ENCODE measurements at places on chromosomes 2 and 18.

DNA sequence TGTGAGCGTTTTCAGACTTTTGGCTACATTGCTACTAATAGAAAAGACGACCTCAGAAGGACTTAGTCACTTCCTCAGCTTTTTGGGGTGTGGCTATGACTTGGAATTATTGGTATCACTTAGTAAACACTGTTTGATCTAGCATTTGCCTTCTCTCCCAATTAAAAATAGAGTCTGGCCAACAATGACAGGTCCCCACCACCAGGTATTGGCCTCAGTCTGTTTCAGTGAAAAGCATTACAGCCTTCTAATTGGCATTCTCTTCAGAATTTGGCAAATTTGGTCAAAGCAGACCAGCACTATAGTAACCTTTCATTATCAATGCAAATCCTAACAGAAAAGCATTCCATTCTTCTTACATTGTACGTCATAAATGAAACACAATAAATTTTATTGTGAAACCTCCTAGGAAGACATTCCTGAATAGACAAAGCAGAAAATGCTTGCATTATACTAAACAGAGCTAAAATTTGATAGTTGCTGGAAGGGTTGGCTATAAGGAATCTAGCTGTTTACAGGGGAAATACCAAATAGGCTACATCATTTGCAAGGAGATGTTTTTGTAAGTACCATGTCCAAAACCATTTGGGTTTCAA, 613.9 kb downstream of the IRS1 start:
- peak; percentile 17 for DNase-seq

GRCh38 chr2:237943395-237944094, 23.3 kb upstream of the UBE2F start:
- no peak for DNase-seq

GRCh38 chr2:168034616-168035015, 212.8 kb downstream of the STK39 start:
- DNase-seq, result no peak

GRCh38 chr2:120769787-120770120, 34.1 kb downstream of the GLI2 start:
- no peak for DNase-seq

- peak; percentile 47 for DNase-seq
These were observed 33.5 kb upstream of the CCDC93 start for GRCh38 chr2:118047380-118047826.

All from lung microvascular endothelial cell (primary cell).